ENCODE measurements at places on chromosomes 5 and 9.

DNA sequence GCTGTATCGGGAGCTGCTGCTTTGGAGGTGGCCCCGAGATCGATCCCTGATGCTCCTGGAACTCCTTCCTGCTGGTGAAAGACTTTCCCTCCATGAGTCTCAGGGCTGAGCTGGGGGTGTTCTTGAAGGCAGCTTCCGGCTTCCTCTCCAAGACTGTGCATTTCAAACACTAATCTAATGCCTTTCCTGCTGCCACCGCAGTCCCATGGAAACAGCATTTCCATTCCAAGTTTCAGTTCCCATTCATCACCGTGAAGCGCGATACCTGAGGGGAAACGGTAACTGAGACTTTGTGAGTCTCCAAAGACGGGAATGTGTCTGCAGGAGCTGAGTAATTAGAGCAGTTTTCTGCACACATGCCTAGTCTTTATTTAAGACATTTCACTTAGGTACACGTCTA is 230.1 kb downstream of the PAX5 start:
- peak; percentile 48 for DNase-seq

DNA sequence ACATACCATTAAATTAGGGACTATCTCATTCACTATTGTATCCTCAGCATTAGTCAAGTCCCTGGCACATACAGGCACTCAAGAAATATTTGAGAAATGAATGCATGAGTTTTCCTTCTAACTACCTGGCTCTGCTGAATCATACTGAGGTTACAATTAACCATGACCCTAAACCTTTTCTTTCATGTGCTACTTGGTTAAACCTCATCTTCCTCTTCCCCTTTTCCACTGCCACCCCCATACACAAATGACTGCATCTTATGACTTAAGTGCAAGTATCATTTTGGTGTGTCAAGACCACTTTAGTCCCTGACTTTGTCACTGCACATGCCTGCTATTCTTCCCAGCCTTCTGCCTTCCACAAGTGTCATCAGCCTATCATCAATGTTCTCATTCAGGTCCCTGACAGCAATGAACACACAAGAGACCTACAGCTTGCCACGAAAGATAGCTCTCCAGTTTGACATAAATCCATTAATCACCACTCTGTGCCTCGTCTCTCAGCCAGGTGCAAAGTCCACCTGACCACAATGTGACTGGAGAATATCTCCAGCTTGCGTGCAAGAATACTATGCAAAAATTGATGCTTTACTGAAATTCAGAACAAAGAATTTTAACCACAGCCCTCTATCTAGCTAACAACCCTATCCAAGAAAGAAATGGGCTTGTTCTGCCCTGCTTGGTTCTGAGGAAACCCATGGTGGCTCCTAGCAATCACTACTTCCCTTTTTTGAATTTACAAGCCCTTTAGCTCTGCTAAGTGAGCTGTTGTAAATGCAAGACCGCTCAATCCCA is 74.5 kb downstream of the MAPKAP1 start:
- DNase-seq: peak; percentile 54

DNA sequence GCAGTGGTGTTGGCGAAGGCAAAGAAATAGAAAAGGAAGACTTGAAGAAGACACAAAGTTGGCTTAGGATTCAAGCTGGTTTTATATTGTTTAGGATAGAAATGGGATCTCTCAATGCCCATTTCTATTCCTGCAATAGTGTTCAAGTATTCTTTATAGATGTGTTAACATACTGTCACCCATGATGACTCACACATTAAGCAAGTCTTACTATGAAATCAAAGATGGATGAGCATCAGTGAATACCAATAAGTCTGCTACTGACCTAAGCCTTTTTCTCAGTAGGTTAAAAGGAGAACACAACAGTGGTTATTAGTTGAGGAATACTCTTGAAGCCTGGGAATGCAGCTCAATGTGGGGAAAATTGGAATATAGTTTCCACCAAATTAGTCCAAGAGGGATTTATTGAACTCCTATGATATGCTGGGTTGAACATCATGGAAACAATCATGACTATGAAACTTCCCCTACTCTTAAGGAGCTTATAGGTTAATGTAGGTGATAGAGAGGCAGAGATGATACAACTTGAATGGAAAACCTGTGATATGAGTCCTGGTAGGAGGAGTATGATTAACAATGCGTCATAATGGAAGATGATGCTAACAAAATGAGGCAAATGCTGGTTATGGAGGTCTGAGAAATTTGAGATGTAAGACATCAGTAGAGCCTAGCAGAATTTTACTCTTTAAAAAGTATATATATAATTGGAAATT is 417.1 kb upstream of the DAP start:
- no peak for DNase-seq

- DNase-seq: peak; percentile 25
These were observed 116.5 kb downstream of the SLC1A3 start for GRCh38 chr5:36722900-36723299.

DNA sequence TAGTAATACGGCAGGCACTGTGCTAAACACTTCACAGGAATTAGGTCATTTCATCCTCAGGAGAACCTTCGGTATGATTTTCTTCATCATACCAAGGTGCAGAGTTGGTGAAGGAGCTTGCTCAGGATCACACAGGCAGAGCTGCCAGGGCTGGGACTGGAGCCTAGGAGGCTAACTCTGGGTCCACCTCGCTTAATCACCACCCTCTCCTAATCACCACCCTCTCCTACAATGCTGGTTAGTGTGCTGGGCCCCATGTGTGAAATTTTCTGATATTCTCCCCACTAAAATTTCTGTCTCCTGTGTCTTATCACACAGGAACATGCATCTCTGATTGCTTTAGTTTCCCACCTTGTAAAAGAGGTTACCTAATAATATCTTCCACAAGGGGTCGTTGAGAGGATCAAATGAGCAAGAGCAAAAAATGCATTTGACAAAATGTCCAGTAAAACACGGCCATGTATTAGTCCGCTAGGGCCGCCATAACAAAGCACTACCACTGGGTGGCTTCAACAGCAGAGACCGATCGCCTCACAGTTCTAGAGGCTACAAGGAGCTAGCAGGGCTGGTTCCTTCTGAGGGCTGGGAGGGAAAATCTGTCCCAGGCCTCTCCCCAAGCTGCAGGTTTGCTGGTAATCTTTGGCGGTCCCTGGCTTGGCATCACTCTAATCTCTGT is 128.2 kb upstream of the NFIB start:
- DNase-seq: no peak

- DNase-seq: no peak
These were observed 224.8 kb upstream of the WWC1 start for GRCh38 chr5:168066536-168067208.

GRCh38 chr5:43066799-43067741 is 27.0 kb upstream of the ANXA2R start:
- DNase-seq: peak; percentile 85

DNA sequence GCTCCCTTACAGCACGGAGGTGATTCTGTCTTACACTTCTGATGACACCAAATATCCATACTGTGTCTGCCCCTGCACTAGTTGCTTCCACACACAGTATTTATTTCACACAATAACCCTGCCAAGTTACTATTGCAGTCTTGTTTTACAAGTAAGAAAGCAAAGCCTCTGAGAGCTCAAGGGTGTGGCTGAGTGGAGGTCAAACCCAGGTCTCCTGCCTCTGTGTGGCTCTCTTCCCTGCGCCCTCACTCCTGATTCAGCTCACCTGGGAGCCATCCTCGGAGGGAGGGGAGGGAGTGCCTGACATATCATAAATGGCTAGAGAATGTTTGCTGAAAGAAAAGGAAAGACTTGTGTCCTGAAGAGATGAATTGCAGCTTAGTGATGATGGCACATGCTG is 41.0 kb downstream of the MVB12B start:
- no peak for DNase-seq

DNA sequence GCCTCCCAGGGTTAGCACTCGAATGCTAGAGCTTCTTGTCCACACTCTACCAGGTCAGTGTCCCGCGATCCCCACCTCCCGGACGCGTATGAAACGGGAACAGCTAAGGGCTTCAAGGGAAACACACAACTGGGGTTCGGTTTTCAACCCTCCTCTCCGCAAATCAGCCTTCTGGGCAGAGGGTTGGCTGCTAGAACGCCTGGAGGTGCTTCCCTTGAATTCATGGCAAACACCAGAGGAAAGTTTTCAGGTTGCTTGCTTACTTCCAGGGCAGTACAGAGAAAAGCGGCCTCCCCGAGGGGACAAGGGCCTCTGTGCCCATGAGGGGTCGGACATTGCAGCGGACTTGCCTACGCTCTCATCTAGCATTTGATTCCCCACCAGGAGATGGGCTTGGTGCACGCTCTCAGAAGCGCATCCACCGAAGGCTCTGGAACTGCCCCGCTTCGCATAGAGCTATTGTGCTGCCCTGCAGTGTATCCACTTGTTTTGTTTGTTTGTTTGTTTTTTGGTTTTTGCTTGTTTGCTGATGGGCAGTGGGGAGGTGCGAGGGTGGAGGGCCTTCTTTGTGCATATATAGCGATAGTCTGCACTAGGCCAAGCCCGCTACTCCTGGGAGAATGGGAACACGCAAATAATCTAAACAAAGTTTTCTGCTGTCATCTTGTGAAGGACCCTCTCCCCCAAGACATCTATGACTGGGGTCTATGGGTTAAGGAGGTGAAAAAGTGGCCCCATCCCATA is 1.3 kb upstream of the DMRT3 start:
- DNase-seq: no peak
